ENCODE measurements at places on chromosomes 12 and 14.

DNA sequence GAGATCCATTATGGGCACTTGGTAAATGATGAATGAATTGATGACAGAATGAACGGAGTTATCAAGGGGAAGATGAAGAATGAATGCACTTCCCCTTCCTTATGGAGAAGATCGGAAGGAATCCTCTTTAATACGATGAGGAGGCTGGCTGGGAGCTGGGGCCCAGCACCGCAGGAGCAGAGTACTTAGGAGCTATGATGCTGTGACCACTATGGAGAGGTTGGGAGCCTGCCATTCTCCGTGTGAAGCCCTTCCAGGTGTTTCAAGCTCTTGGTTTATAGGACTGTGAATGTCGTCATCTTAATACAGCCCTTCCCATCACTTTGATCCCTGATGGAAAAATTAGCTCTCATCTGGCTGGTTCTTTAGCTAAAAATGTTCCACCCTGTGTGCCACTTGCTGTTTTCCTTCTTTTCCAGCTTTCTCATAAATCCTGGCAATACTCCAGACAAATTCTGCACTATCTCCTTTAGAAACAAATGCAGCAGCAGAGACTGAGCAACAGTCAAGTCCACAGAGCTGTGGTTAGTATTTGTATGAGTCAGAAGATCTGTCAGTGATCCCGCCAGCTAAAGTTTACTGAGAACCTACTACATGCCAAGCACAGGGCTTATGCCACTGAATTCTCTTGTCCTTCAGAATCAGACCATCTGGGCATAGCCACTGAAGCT, 263.1 kb upstream of the CRY1 start:
- no peak for DNase-seq

DNA sequence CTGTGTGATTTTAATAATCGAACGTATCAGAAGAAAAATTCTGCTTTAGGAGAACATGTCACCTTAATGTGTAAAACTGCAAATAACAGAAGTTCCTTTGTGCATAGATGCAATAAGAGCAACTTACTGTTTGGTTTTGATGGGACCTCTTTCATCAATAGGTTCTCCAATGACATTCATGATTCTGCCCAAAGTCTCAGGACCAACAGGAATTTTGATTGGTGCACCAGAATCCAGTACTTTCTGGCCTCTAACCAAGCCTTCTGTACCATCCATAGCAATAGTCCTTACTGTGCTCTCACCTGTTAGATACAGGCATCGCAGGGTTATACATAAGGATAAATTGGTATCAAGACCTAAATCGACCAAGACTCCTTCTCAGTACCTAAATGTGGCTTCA, 1.1 kb downstream of the ATP5F1B start:
- DNase-seq, result no peak

GRCh38 chr14:77746064-77746702, 14.8 kb downstream of the SNW1 start:
- DNase-seq, result no peak

- DNase-seq, result no peak
Measured at GRCh38 chr14:99675382-99675835, 8.7 kb upstream of the CYP46A1 start.

- DNase-seq, result no peak
Measured at GRCh38 chr14:72869407-72870329, 24.2 kb downstream of the DPF3 start.

DNA sequence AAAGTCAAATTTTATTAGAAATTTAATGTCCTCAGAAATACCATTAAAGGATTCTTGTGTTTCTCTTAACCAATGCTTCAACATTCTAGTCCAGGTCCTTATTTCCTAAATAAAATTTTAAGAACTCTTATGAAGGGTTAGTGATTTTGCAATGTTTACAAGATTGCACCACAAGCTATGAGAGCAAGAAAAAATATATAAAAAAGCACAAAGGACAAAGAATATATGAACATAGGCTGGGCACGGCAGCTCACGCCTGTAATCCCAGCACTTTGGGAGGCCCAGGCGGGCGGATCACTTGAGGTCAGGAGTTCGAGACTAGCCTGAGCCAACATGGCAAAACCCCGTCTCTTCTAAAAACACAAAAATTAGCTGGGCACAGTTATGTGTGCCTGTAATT, 7.7 kb downstream of the RACGAP1 start:
- DNase-seq, result no peak

DNA sequence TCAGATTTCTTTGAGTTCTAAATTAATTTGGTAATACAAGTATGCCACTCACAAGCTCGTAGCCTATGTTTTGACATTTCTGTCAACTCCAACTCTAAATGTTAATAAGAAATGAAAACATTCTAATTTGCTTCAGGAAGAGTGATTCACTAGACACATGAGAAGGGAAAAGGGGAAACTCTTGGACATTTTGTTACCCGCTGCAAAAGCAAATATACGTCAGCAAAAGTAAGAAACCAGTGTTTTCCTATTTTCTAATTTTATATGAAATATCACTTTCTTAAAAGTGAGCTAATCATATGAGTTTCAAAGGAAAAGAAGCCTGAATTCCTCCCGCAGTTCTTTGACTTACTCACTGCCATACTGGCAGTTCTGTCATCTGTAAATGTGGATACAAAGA, 162.3 kb downstream of the GRIP1 start:
- DNase-seq, result no peak

DNA sequence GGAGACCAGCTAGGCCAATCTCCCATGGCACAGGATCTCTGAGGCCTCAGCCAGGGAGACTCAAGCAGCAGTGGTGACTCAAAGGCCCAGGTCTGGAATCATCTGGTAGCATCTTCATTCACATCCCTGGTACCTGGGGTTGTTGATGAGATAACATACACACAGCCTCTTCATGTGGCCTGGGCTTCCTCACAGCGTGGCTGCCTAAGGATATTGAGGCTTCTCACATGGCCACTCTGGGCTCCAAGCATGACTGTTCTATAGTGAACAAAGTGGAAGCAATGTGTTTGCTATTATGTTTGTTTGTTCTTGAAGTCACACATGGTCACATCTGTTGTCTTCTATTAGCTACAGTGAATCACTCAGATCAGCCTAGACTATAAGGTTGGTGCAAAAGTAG, 584.1 kb downstream of the VRK1 start:
- DNase-seq, result no peak

GRCh38 chr12:42958291-42958674, 368.7 kb upstream of the PRICKLE1 start:
- DNase-seq, result no peak

- no peak for DNase-seq
Measured at GRCh38 chr14:101478796-101479410, 82.4 kb upstream of the DIO3 start.

DNA sequence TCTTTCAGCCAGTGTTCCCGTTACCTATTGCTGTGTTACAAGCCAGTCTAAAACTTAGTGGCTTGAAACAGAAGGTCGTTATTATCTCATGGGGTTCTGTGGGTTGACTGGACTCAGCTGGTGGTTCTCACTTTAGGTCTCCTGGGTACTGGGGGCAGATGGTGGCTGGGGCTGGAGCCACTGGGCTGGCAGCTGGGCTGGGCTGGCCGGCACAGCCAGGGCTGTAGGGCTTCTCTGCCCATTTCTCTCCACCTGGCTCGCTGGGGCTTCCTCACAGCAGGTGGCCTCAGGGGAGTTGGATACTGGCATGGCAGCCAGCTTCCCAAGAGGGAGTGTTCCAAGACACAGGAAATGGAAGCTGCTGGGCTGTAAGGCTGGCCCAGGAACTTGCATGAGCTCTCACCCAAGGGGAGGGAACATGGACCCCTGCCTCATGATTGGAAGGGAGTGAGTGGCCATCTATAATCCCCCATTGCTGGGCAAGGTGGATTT, 27.0 kb downstream of the TUNAR start:
- no peak for DNase-seq

- DNase-seq, result no peak
Measured at GRCh38 chr12:9037431-9037830, 48.1 kb downstream of the KLRG1 start.

DNA sequence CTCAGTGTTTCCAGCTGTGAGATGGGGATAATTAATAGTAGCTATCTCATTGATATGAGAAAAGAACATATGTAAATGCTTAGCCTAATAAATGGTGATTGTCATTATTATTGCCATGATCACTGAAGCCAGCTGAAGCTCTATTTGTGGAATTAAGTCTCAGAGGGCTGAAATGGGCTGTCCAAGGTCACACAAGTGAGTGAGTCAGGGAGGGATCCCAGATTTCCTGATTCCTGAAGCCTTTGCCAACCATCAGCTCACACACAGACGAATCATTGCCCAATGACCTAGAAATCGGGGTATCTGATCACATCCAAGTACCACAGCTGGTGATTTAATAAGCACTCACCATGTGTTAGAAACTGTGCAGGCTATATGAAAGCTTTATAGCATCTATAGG, 21.6 kb upstream of the TMEM229B start:
- no peak for DNase-seq

GRCh38 chr12:122306407-122306806, 40.1 kb upstream of the VPS33A start:
- DNase-seq, result no peak

DNA sequence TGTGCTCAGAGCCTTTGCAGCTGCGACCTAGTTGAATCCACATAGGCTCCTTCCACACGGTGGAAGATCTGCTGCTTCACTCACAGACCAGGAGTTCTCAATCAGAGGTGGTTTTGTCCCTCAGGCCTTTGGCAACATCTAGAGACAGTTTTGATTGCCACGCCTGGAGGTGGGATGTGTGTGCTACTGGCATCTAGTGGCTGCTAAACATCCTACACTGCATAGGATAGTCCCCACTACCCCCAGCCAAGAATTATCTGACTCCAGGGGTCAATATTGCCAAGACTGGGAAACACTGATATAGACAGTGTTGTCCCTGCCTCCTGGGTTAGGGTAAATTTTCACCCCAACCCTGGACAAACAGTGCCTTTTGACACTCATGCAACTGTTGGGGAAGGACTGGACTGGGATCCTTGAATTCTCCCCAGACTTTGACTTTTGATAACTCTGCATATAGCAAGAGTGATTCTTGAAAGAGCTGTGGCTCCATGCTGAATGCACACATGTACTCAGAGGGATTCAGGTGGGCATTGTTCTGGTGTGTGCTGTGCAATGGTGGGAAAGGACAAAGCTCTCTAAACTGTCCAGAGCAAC, 39.8 kb downstream of the BAZ2A start:
- no peak for DNase-seq

DNA sequence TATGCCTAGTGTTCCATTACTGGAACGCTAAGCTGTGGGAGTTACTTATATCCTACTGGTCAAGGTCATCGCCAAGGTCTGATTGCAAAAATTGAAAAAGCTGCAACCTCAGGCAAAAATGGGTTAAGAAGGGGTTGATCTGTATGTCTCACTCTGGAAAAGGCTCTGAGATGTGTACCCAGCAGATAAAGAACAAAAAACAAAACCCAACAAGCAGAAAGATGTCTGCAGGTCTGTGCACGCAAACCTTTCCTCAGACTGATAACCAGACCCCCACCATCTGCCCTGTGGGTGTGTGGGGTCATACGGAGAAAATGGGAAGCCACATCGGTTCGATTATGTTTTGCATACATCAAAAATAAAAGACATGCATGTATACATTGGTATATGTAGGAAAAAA, 56.4 kb downstream of the TESC start:
- no peak for DNase-seq

- no peak for DNase-seq
Measured at GRCh38 chr12:62771828-62772227, 163.1 kb downstream of the PPM1H start.

DNA sequence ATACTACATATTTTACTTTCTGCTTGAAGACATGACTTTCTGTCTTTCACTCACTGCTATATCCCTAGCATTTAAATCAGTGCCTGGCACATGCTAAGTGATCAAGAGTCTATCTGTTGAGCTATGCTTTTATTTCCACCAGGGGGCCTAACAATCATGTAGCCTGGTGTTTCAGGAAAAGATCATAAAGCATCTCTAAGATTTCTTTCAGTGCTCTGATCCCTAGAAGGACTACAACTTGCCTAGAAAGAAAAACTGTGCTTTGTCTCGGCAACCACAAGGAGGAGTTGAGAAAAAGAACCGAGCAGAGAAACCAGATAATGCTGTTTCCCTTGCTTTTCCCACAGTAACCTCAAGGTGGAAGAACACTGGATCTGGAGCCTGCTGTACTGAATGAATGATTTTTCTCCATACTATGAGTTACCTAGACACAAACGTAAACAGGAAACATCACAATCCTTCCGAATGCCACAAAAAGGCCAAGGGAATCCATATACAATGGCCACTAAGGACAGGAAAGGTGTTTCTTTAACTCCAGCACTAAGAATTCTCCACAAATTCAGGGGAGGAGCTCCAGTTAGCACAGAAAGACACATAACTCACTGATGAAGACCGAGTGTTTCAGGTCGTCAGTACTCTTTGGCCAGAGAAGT, 1.2 kb downstream of the CRY1 start:
- DNase-seq, result no peak

GRCh38 chr14:34766606-34767005, 52.2 kb upstream of the CFL2 start:
- DNase-seq, result no peak

DNA sequence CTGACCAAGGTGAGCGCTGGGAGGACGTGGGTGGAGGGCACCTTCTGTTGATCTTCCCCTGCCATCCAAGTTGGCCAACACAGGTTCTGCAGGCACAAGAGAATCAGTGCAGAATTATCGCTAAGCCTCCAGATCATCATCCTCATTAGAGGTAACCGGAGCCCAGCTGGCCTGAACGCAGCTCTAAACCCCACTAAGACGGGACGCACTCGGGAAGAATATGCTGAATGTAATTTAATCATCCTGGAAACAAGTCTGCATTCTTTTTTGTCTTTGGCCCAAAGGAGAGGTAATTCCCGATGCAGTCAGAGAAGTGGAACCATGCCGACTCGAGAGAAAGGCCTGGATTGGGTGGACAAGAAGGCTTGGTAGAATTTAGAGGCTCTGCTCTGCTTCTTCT, 111.0 kb upstream of the GSC start:
- DNase-seq, result no peak

DNA sequence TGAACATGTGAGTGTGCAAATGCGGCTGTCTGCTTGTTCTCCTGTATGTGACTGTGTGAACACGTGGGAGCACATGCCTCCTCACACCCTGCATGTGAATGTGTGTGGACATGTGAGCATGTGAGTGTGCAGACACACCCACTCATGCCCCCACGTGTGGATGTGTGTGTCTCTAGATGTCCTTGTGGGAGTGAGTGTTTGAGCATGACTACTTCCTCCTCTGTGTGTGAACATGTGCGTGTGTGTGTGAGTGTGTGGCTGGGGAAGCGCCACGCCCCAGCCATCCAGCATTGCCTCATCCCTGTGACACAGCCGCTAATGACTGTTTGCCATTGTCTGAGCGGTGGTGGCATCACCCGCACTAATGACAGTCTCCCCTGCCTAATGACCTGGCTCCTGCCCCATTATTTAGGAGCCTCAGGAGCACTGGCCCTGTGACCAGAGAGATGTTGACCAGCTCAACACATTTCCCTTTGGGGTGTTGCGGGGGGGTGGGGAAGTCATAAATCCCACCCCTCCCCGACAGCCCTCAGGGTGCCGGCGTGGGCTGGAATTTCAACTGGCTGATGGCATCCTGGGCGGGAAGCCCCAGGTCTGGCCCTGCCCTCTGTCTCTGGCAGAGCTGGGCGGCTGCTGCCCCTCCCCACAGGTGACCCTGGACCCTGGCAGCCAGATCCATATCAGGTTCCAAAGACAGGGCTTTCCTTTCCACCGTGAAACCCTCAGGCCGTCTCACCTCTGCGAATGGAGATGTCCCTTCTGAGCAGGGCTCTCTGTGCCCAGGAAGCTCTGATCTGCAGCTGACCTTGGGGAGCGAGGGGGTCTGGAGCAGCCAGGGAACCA, 11.5 kb upstream of the KRT80 start:
- no peak for DNase-seq

- DNase-seq, result no peak
Measured at GRCh38 chr12:127416796-127417195, 850.2 kb upstream of the TMEM132C start.

Data from activated T-helper 9 cell treated with anti-CD3 and anti-CD28 coated beads, Interleukin-2, amount 50 U/mL, for 16 hours (primary cell).